ENCODE measurements at places on chromosomes 1 and 21.
A peak's percentile ranks its signal among the peaks of the same experiment; 100 is the strongest.

GRCh38 chr1:114558544-114558943, 22.9 kb downstream of the BCAS2 start:
- no peak for DNase-seq

DNA sequence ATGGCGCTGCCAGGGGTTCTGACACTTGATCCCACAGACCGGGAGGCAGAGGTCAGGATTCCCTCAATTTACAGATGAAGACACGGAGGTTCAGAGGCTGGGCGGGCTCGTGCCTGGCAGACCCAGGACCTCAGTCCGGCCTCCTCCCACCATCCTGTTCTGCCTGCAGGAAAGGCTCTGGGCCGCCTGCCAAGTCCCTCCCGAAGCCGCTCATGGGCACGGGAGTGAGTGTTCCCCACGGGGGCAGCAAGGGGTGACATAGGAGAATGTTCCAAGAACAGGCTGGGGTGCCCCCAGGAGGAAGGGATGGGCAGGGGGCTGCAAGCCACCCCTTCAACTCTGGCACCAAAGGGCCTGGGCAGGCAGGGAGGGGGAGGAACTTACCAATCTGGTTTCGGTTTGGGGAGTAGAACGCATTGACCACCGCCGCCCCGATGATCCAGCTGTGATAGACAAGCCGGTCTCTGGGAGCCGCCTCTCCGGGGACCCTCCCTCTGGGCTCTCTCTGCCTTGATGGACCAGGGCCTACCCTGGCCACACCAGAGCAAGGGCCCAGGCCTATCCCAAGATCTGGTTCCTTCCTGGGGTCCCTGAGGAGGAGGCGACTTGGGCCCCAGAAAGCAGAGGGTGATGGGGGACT, 7.5 kb downstream of the PRXL2B start:
- no peak for DNase-seq

- DNase-seq, result no peak
Measured at GRCh38 chr1:173426057-173426456, 51.1 kb upstream of the PRDX6 start.

DNA sequence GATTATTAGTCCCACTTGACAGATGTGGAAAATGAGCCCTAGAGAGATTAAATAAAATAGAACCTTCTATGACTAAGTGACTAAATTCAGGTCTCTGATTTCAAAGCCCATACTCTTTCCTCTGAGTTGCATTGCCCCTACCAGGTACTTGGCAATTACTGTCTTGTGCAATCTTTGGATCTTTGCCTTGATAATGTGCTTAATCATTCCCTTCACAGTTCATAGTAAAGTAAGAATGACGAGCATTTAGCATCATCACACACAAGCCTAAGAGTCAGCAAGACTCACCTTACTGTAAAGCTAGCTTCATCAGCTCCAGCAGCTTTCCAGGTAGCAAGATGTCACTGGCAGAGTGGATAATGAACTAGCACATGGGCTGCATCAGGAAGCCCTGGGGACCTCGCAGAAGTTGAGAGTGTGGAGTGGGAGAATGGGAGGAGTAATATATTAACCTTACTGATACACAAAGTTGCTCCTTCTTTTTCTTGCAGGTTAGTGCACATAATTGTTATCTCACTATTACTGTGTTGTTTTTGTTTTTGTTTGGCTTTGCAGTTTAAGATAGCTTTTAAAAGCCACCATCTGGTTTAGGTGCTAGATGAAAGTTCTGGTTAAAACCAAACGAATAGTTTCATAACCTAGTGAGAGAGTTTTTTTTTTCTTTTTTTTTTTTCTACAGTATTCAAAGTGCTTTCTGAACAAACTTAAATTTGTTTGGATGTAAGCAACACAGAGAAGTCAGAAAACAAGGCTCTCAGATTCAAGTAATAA, 71.8 kb downstream of the PBX1 start:
- no peak for DNase-seq

DNA sequence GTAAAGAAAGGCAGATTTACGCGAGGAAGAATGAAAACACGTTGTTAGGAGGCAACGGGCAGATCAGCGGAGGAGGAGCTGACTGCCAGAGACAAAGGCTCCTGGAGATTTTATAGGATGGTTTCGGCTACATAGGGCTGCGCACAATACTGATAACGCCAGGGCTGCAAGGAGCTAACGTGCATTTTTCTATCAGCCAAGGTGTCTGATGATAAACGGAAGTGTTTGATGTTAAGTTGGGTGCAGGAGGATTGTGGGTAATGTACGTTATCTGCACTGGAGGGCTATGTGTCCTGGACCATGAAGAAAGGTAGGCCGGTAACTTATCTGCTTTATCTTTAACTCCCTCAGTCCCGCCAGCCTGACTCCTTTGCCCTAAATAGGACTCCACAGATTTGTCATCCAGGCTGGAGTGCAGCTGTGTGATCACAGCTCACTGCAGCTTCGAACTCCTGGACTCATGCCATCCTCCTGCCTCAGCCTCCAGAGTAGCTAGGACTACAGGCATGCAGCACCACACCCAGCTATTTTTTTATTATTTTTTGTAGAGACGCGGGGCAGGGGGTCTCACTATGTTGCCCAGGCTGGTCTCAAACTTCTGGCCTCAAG, 29.6 kb downstream of the SETD4 start:
- no peak for DNase-seq

- DNase-seq, result no peak
Measured at GRCh38 chr1:221164029-221164428, 284.8 kb downstream of the HLX start.

DNA sequence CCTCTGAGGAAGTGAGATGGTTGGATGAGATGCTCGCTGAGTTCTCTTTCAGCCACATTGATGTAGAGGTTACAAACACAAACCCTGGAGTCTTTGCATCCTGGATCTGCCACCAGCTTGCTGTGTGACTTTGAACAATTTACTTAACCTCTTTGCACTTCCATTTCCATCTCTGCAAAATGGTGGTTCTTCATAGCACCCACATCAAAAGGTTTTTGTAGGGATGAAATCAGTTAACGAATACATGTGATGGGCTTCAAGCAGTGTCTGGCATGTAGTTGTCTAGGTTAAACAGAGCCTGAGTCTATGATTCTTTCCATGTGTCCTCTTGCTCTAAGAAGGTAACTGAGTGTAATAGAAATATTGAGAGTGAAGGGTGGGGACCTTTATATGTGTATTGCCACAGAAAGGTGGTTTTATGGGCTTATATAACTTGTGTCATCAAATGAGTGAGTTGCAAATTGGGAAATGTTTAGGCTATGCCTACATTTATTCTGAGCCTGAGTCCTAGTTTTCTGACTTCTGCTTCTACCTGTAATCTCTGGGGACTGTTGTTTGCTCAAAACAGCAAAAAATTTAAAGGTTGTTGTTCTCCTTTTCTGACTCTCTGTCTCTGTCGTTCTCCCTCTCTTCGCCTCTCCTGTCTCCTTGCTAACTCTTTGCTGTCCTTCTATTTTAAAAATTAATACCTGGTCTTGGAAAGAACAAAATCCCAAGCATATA, 27.3 kb upstream of the LRRN2 start:
- DNase-seq, result no peak

DNA sequence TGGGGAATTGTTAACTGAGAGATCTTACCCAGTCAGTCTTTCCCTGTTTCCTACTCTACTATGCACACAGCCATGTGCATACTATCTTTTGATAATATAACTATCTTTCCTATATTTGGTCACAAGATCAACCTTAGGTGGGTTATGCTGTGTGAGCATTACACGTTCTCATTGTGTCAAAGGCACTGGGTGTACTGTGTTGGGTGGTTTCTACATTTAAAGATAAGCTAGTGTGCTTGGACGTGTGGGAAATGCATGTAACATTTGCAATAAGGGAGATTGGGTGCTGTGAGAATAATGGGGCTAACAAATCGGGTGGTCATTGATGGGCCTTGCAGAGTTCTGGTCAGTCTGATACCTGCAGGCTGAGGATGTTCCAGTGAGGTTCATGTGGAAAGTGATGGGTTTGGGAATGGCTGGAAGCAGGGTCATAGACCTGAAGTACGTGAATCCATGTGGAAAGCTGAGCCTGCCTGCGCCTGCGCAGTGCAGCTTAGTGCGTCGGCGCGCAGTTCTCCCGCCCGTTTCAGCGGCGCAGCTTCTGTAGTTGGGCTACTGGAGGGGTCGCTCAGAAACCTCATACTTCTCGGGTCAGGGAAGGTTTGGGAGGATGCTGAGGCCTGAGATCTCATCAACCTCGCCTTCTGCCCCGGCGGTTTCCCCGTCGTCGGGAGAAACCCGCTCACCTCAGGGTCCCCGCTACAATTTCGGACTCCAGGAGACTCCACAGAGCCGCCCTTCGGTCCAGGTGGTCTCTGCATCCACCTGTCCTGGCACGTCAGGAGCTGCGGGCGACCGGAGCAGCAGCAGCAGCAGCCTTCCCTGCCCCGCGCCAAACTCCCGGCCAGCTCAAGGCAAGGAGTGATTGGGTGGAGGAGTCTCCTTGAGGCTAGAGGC, at the start of gene MSH4:
TSS of gene MSH4 (plus strand) at position 507 of the 897 bp plus-strand sequence. CDS start at position 611, 104 bp downstream.
- DNase-seq, result no peak

DNA sequence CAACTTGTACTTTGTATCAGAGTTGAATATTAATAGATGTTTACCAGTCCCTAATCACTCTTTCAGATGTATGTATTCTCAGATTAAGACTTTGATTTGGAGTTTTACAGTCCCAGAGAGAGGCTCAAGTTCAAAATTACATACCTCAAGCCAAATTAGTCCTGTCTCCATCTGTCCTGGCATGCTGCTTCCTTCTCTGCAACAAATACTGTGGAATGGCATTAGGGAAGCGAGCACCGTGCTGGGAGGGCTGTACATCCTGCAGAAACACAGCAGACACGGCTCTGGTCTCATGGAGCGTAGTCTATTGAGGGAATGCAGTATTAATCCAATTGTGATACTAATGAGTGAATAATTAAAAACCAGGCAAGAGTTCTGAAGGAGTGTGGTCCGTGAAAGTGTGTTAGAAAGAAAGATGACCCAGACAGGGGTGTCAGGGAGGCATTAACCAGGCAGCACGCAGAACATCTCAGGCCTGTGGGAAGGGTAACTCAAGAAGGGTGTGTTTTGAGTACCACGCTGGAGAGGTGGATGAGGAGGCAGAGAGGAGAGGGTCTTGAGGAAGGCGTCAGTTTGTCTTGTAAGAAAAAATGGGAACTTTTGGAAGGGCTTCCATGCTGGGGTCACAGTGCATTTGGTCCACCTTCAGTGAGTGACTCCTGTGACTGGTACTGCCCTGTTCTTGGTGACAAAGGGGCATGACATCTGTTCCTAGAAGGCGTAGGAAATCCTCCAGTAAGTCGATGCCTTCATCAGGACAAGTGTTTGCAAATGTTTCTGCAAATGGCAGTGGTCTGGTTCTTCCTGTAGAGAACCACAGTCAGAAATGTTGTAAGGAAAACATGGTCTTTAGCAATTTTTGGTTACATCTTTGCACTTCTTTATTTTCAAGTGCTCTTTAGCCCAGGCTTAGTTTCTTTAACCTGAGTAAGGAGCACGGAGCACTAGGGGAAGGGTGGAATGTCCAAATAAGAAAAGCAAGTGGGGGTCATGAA, 1.6 kb downstream of the RAB4A start:
- DNase-seq, result no peak

DNA sequence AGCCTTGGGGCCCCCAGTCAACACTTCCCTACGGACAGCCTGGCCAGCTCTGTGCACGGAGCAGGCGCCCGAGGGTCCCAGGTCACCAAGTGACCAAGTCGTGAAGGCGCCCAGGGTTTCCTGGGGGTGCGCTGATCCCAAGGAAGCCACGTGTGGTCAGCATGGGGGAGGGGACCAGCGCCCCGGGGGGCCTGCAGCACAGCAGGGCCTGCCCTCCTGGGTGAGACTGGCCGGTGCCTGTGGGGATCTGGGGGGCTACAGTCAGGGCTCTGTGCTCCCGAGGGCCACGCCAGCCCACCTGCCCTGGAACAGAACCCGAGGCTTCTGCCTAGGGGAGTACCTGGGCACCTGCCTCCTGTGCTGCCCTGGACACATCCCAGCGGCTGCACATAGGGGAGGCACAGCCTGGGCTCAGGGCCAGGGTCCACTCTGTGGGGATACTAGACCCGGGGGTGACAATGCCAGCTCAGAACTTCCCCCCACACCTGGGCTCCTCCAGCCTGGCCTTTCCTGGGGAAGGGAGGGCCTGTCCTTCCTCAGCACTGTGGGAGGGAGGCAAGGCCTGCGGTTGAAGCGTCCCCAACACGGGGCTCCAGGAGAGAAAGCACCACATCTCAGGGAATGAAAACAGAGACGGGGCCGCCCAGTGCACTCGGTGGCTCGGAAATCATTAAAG, 6.2 kb upstream of the POFUT2 start:
- DNase-seq, result no peak

GRCh38 chr1:70077066-70077465, 128.3 kb downstream of the LRRC40 start:
- DNase-seq, result no peak

DNA sequence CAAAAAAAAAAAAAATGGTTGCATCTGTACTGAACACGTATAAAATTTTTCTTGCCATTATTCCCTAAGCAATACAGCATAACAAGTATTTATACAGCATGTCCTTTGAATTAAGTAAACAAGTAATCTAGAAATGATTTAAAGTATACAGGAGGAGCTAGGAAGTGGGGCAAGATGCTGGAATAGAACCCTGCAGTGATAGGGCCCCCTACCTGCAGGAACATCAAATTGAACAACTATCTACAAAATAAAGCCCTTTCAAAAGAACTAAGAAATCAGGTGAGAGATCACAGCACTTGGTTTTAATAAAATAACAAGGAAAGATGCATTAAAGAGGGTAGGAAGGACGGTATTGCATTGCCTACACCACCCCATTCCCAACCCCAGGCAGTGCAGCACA, 10.9 kb downstream of the TSHB start:
- no peak for DNase-seq

DNA sequence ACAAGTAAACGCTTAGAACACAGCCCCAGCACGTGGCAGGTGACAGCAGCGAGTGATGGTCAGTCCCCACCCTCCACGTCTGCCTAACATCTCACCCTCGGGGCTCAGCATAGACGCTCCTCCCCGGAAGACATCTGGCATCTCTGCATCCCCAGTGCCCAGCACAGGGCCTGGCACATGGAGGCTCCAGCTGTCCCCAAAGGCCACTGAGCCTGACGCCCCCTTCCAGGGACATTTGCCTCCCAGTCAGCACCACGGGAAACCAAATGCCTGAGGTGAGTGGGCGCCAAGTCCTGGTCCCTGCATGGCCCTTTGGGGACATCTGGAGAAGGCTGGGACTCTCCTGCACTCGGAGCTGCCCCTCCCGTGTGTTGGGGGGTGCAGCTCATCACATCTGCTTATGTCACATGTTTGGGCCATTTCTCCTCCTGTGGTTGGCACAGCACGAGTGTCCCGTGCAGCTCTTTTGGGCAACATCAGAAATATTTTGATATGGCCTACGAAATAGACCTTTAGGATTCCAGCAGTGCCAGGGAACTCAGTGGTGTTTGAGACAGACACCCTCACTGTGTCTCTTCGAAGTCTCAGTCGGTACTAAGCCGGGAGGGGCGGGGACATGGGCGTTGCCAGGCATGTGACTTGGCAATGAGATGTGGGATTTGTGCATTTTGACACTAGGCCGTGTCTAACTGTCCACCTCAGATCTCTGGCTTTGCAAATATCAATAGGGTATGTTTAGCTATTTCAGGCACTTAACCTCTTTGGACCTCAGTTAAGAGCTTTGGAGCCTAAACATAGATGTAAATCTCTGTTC, 315.0 kb downstream of the PTPRU start:
- DNase-seq, result peak; percentile 14

- no peak for DNase-seq
Measured at GRCh38 chr1:59156051-59156450, 140.8 kb upstream of the FGGY start.

GRCh38 chr1:183889095-183889494, 84.2 kb downstream of the RGL1 start:
- no peak for DNase-seq

- no peak for DNase-seq
Measured at GRCh38 chr1:198141668-198142351, 15.0 kb upstream of the NEK7 start.
